ENCODE measurements at places on chromosomes 3 and 15. TPM values are rescaled to one million over a fixed set of nuclear protein-coding genes. Genes with fewer than 3 reads are reported as not detected.

RTP4 gene
- total RNA-seq: 2.4 TPM

GRCh38 chr3:44342176-44342790 lies 3.7 kb downstream of the TCAIM start:
- H3K27ac ChIP-seq: peak overlapping the region; percentile 9
- DNase-seq: no peak
- no peaks in the 10 kb centered on the region for H3K36me3 ChIP-seq
- no peaks in the 10 kb centered on the region for H3K27me3 ChIP-seq
- H3K4me3 ChIP-seq: no peak overlapping the region
- peaks cover 20% of the 10 kb centered on the region for H3K4me1 ChIP-seq

GRCh38 chr3:27224197-27224596 lies 145.0 kb downstream of the NEK10 start:
- H3K36me3 ChIP-seq: no peaks in the 10 kb centered on the region
- H3K27me3 ChIP-seq: no peaks in the 10 kb centered on the region
- no peak overlapping the region for H3K4me3 ChIP-seq
- no peak for DNase-seq

DNA sequence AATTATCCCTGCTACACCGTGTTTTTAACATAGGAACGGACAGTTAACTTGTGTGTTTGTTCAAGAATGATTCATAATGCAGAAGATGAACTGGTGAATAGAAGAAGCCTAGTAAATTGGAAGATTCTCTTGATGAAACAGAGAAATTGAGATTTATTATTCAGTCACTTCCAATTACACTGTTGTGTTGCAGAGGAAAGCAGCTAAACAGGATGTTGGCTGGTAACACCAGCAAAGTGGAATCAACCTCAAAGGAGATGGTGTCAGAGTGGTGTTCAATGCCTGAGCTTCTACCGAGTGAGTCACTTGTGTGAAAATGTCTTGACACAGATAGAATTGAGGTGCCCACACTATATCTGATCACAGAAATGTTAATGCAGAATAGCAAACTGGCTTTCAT lies 399.6 kb downstream of the LPP start:
- peaks cover 19% of the 10 kb centered on the region for H3K4me1 ChIP-seq
- H3K4me3 ChIP-seq: no peak overlapping the region
- peaks cover 4% of the 10 kb centered on the region for H3K36me3 ChIP-seq
- no peak for DNase-seq

DNA sequence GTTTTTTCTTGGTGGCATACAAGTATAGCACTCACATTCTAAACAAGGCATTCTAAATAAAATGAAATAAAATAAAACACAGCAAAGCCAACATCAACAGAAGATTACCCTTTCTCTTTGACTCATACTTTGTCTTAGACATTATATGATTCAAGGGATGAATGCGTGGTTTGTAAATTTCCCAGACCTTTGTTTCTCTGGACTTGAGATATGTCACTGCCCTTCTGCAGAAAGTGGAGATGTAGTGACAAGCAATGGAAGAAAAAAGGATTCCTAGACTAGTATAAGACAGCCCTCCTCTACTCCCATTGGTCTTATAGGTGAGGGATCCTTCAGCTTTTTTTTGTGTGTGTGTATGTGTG lies 22.4 kb downstream of the NANOGP8 start:
- DNase-seq: no peak
- H3K27me3 ChIP-seq: peaks cover 18% of the 10 kb centered on the region
- no peak overlapping the region for H3K4me3 ChIP-seq
- H3K36me3 ChIP-seq: no peaks in the 10 kb centered on the region

TMC3 gene
- total RNA-seq: not detected

DNA sequence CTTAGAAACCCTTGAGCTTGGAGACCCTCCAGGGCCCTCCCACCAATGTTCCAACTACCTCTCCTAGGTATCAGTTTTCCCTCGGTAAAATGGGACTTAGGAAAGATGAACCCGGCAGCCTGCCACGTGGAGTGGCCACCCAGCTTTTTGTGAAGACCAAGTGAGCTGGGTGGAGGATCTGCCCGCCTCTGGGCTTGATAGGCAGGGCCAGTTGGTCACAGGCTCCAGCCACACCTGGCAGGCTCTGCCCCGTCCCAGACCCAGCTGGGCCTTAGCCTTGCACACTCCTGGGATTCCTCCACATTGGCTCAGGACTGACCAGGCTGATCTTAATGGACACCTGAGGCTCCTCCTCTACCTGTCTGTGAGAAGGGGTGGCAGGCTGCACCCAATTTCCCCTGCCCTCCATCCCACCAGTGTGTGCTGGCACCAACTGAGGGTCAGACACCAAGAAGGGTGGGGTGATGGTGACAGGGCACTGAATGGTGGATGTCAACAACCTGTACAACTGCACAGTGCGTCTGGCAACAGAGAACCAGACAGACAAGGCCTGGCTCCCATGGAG lies 761 bp upstream of the GRIP2 start:
- H3K36me3 ChIP-seq: no peaks in the 10 kb centered on the region
- DNase-seq: no peak
- H3K27me3 ChIP-seq: peaks cover 10% of the 10 kb centered on the region
- no peak overlapping the region for H3K27ac ChIP-seq

- no peaks in the 10 kb centered on the region for H3K27me3 ChIP-seq
- H3K27ac ChIP-seq: no peak overlapping the region
- no peaks in the 10 kb centered on the region for H3K4me1 ChIP-seq
- H3K36me3 ChIP-seq: peaks cover 6% of the 10 kb centered on the region
- DNase-seq: no peak
- no peak overlapping the region for H3K4me3 ChIP-seq
These were observed 58.2 kb downstream of the PHLDB2 start for GRCh38 chr3:111917300-111917699.

GRCh38 chr3:117141812-117142211 lies 432.2 kb downstream of the TUSC7 start:
- no peak for DNase-seq
- no peaks in the 10 kb centered on the region for H3K4me1 ChIP-seq
- H3K27me3 ChIP-seq: no peaks in the 10 kb centered on the region
- H3K27ac ChIP-seq: no peak overlapping the region
- H3K4me3 ChIP-seq: no peak overlapping the region

CISH gene
- total RNA-seq: 28.3 TPM

DNA sequence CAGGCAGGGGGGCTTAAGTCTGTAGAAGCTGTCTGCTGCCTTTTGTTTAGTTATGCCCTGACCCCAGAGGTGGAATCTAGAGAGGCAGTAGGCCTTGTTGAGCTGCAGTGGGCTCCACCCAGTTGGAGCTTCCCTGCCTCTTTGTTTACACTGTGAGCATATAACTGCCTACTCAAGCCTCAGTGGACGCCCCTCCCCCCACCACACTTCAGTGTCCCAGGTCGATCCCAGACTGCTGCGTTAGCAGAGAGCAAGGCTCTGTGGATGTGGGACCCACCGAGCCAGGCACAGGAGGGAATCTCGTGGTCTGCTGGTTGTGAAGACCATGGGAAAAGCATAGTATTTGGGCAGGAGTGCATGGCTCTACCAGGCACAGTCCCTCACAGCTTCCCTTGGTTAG lies 446.8 kb upstream of the RARB start:
- no peaks in the 10 kb centered on the region for H3K4me1 ChIP-seq
- no peak for DNase-seq
- no peak overlapping the region for H3K27ac ChIP-seq
- no peak overlapping the region for H3K4me3 ChIP-seq
- no peaks in the 10 kb centered on the region for H3K36me3 ChIP-seq

GRCh38 chr15:50764461-50765194 lies 878 bp downstream of the SPPL2A start:
- no peak for DNase-seq
- H3K27ac ChIP-seq: peak overlapping the region; percentile 95

GPR176 gene
- total RNA-seq: not detected

- no peaks in the 10 kb centered on the region for H3K36me3 ChIP-seq
- H3K27ac ChIP-seq: no peak overlapping the region
- no peak for DNase-seq
- no peaks in the 10 kb centered on the region for H3K4me1 ChIP-seq
- H3K4me3 ChIP-seq: no peak overlapping the region
- no peaks in the 10 kb centered on the region for H3K27me3 ChIP-seq
These were observed 198.9 kb downstream of the P3H2 start for GRCh38 chr3:189921770-189922169.

DLEC1 gene
- total RNA-seq: 16.3 TPM

DNA sequence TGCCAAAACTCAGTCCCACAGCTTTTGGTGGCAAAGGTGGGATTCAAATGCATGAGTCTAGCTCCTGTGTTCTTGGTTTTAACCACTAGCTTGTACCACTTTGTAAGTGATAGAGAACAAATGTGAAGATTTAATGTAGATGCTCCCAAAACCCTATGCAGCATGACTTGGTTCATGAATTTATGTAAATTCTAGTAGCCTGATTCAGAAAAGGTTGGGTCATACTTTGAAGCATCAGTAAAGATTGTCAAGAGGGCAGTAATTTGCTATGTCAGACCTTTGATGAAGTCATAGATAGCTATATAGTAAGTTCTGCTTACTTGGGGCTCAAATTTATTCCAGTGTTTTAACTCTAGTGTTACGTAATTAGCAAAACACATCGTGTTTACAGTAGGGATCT lies 75.6 kb downstream of the VPS8 start:
- no peaks in the 10 kb centered on the region for H3K4me1 ChIP-seq
- H3K36me3 ChIP-seq: peaks cover 7% of the 10 kb centered on the region
- no peaks in the 10 kb centered on the region for H3K27me3 ChIP-seq
- no peak overlapping the region for H3K27ac ChIP-seq
- H3K4me3 ChIP-seq: no peak overlapping the region

GRCh38 chr3:41522612-41523011 lies 323.3 kb downstream of the CTNNB1 start:
- no peak for DNase-seq
- H3K27me3 ChIP-seq: no peaks in the 10 kb centered on the region
- H3K27ac ChIP-seq: no peak overlapping the region
- H3K36me3 ChIP-seq: peaks cover 5% of the 10 kb centered on the region
- no peak overlapping the region for H3K4me3 ChIP-seq
- H3K4me1 ChIP-seq: no peaks in the 10 kb centered on the region

GRCh38 chr3:67521053-67521646 lies 133.3 kb downstream of the SUCLG2 start:
- no peak for DNase-seq
- peaks cover 2% of the 10 kb centered on the region for H3K36me3 ChIP-seq
- H3K27ac ChIP-seq: no peak overlapping the region

GRCh38 chr15:81942655-81943195 lies 103.1 kb downstream of the MEX3B start:
- H3K4me1 ChIP-seq: no peaks in the 10 kb centered on the region
- H3K36me3 ChIP-seq: peaks cover 3% of the 10 kb centered on the region
